Memory B cell (primary cell): ENCODE measurements at places on chromosomes 5 and 9.

DNA sequence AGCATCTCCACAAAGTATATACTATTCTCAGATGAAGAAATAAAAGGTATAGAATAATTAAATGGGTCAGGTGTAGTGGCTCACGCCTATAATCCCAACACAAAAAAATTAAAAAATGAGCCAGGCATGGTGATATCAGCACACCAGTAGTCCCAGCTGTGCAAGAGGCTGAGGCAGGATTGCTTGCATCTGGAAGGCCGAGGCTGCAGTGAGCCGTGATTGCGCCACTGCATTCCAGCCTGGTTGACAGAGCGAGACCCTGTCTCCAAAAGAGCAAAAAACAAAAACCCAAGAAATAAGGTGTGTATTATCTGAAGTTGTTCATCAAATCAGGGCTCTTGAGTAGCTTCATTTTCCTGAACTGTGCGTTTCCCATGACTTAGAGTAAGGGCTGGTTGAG, 83.2 kb upstream of the MYO10 start:
- no peak for DNase-seq

GRCh38 chr5:31924005-31924404, 250.1 kb downstream of the GOLPH3 start:
- DNase-seq: no peak

DNA sequence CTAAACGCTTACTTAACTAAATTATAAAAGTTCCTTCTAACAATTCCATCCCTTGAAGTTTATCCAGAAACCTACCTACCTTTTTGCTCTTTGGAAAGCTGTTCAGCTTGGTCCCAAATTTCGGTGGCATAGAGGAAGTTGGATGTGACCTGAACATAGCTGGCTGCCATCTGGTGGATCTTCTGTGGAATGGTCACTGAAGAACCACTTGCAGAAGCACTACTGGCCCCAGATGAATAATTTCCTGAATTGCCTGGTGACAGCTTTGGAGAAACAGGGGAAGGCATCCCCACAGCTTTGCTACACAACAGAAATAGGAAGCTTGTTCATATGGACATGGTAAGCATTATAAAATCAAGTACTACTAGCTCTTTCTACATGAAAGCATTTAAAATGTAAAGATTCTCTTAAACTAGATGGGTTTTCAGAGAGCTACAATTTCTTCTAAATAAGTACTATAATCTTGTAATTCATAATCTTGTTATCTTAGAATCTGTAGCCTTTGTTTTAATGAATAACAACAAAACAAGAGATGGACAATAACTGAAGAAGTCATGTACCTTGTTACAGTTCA, 9.9 kb downstream of the LEAP2 start:
- DNase-seq: no peak

DNA sequence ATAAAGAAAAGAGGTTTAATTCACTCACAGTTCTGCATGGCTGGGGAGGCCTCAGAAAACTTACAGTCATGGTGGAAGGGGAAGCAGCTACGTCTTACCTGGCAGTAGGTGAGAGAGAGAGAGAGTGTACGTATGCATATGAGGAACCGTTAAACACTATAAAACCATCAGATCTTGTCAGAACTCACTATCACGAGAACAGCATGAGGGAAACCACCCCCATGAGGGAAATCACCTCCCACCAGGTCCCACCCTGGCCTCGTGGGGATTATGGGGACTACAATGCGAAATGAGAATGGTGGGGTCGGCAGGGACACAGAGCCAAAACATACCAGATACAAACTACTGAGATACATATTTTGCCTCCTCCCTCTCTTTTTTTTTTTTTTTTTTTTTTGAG, 10.8 kb upstream of the FER start:
- no peak for DNase-seq

DNA sequence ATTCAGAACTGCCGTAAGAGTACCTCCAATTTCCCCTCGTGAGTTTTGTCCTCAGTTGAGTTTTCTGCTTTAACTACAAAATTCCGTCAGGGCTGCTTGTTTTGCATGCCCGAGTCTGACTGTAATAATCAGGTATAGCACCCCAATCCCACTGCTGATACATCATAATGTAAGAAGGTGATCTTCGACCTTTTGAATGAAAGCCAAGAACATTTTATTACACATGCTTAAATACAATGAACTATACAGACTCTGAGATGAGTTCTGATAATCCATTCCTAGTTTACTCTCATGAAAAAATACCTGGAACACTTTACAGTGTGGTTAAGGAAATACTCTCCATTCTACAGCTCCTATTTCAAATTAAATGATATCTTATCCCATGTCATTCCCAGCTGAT, 49.2 kb upstream of the TSLP start:
- no peak for DNase-seq

GRCh38 chr9:2889023-2889422, 45.1 kb upstream of the PUM3 start:
- no peak for DNase-seq
